ELF-1 (cell line): ENCODE measurements at places on chromosomes 6 and 20.

- no peak for DNase-seq
These were observed 1.6 kb downstream of the TOX2 start for GRCh38 chr20:43916073-43916880.

DNA sequence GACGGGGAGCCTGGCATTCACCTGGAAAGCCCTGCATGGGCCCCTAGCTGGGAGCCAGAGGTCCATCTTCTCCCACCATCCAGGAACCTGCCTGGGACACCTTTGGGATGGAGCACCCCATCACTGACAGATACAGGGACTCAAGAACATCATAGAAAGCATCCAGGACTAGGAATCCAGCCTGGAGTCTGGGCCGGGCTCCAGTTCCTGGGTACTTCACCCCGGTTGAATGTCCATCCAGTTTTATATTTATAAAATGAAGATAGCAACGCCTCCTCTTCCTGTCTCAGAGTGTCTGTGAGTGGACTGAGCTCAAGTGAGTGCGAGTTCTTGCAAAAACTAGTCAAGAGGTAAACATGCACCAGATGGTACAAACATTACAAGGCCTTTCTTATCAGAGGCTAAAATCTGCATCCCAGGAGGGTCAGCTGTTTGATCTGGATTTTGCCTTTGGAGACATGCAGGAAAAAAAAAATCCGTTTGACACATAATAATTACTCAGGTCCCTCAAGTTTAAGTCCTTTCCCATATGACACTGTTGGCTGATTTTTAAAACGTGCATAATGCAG, 27.4 kb downstream of the ZC3H12D start:
- no peak for DNase-seq

DNA sequence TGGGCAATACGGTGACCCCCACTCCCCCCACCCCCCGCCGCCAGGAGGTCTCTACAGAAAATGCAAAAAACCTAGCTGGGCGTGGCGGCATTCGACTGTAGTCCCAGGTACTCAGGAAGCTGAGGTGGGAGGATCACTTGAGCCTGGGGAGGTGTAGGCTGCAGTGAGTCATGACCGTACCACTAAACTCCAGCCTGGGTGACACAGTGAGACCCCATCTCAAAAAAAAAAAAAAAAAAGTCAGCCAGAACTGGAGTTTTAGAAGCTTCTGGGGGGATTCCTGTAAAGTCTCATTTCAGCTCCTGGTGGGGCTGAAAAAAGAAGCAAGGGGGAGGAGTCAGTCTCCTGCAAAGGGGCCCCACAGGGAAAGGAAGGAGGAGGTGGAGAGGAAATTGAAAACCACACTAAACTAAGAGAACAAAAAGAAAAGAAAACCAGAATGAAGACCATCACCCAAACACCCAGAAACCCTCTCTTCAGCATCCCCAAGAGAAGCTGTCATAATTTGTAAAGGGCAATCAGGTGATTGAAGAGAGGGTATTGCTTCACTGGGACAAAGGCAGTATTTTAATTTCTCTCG, 50.4 kb downstream of the NOL4L start:
- DNase-seq: peak; percentile 46

DNA sequence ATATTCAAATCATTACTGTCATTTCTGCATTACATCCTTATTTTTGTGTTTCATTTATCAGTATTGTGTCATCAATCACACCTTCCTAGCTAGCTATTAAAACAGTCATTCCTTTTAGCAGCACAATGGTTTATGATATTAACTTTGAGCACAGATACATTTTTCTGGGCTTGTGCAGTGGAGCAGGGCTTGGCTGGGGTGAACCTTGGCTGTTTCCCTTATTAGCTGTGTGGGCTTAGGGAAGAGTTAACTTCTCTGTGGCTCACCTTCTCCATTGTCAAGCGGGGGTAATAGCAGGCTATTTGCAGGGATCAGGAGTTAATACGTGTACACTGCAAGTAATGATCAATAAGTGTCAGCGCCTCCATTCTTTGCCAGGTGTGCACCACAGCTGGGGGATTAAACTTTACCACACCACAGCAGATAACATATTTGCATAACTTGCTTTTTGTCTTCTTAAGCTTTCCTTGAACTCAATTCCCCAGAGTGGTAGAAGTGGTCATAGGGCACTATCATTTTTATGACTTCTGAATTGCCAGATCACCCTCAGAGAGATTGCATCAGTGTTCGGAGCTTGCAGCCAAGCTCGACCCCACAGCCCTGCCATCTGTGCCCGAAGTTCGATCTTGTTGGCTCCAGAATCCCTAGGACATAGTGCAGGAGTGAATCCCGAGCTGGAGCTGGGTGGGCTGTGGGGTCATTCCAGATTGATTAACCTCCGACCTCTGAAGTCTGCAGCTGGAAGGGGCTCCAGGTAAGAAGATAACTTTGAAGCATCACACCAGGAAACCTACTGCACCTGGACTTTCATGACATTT, 1.5 kb upstream of the PYGB start:
- no peak for DNase-seq

GRCh38 chr6:42340511-42340910, 111.2 kb downstream of the TRERF1 start:
- DNase-seq: no peak

DNA sequence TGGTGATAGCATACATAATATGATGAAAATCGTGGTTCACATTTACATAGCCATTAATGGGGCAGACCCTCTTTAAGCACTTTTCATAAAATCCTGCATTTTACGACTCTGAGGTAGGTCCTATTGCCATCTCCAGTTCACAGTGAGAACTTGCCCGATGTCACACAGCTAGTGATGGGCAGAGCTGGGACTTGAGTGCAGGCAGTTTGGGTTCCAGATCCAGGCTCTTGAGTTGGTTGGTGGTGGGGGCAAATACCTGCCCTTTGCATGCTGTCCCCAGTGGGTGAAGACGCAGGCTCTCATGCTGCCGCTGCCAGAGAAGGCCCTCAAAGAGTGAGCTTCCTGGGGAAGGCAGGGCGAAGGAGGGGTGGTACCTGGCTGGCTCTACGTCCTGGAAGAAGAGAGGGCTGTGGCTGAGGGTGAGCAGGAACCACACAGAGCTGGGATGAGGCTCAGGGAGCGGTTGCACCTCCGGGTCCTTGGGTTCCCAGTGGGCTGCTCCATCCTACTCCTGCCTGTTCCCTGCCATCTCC, 6.1 kb upstream of the BAK1 start:
- no peak for DNase-seq

DNA sequence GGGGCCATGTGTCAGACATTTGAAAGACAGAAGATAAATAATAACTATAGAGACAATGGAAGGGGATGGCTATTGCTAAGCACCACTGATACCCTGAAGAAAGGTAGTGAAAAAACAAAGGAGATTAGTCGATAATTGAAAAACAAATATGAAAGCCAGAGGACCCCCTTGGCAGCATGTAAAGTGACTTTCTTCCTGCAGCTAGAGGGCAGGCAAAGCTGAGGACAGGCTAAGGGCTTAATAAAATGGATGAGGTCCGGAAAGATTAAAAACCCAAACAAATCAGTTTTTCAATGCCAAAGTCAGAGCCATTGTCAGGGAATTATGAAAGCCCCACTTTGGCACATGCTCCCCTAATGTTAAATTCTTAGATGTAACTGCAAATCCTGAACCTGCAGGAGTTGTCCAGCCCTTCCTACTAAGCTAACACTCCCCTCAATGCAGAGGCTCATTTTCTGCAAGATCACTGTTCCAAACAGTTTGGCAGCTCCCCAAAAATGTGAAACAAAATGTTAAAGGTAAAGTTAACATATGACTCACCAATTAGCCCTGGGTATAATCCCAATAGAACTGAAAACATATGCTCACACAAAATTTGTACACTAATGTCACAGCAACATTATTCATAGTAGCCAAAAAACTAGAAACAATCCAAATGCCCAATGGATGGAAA, 1177.9 kb downstream of the GRIK2 start:
- no peak for DNase-seq

- DNase-seq: no peak
These were observed 158.3 kb upstream of the IRAK1BP1 start for GRCh38 chr6:78709021-78709420.

- no peak for DNase-seq
These were observed 115.6 kb upstream of the PTPN1 start for GRCh38 chr20:50394569-50394968.

DNA sequence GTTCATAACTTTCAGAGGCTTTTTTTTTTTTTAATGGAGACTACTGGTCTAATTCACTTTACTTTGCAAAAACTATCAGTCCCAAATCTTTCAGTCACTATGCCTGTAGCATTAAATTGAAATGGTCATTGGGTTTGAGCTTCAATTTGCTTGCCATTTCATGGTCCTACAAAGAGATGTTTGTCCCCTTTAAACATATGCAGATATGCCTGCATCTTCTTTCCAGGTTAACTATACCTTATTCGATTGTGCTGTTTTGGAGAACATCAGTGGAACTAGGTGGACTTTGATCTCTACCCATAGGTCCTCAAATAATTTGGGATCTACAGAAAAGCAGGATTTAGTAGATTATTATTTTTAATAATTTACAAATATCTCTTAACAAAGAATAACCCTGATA, 4.6 kb downstream of the POU3F2 start:
- DNase-seq: no peak

- DNase-seq: no peak
These were observed 244.7 kb downstream of the PTPRK start for GRCh38 chr6:128275681-128276080.

DNA sequence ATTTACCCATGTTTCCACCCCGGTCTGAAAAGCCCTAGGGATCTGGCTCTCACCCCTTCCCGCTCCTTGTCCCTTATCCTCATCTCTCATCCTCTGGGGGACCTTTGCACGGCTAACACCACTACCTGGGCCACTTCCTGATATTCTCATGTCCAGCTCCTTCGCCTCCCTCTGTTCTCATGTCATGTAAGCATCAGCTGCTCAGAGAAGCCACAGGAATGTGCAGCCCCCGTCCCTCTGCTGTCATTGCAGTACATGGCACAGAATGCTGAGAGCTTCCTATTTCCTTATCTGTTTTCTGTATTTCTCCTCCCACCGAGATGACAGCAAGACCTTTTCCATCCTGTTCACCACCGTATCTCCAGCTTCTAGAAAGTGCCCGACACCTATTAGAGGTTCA, 102.4 kb downstream of the MTHFD1L start:
- DNase-seq: no peak

DNA sequence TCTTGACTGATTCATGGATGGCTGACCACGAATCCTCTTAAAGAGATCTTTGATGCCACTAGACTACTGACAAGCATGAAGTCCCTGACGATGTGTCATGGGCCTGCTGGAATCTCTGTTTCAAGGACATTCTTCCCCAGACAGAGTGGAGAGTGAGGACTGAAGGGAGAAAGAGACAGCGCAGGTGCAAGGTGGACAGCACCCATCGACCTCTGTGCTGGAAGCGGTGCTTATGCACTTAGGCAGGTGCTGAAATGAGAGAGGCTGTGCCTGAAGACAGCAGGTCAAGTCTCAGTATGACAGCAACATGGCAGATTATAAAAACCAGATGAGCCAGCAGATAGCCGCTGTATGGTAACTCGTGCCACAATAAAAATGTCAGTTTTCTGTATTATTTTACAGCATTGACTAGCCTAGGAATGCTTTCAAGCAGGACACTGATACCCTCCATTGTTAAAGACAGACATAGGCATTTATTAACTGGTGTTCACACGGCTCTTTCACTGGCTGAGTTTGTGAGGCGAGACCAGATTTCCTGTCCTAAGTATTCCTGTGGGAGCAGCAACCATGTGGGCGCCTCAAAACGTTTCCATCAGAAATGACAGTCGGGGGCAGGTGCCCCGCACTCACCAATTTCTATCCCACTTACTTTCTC, 47.5 kb downstream of the FOXC1 start:
- no peak for DNase-seq

- DNase-seq: peak; percentile 79
These were observed 32.5 kb upstream of the VEGFA start for GRCh38 chr6:43737272-43738081.

GRCh38 chr6:135990439-135990838, 138.9 kb downstream of the PDE7B start:
- no peak for DNase-seq

GRCh38 chr6:22766979-22767378, 197.6 kb downstream of the HDGFL1 start:
- no peak for DNase-seq

- DNase-seq: no peak
These were observed 6.5 kb upstream of the RNF24 start for GRCh38 chr20:4021906-4022305.

DNA sequence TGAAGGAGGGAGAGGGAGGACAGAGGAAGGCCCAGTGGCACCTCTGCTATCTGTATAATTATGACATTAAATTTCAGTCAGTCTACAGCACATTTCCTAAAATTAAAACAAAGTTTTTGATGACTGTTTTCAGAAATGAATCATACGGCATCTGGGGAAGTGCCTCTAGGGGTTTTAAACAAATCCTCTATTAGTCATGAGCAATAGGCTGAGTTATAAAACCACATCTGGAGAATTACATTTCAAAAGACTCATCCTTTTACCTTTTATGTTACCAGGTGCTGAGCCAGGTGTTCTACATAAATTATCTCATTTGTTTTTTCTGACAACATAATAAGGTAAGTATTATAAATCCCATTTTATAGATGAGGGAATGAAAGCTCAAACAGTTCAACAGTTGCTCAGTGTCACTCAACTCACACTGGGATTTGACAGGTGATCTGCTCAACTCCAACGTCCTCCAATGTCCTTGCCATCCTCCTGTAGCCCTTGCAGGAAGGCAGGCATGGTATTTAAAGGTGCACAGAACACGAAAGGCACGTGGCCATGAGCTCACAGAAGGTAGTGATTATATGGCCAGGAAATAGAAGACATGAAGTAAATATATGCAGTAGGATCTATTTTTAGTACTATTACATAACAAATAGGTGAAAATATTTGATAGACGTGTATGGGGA, 184.2 kb upstream of the MAN1A1 start:
- DNase-seq: no peak

- DNase-seq: no peak
These were observed 225.2 kb upstream of the RREB1 start for GRCh38 chr6:6882592-6882991.

DNA sequence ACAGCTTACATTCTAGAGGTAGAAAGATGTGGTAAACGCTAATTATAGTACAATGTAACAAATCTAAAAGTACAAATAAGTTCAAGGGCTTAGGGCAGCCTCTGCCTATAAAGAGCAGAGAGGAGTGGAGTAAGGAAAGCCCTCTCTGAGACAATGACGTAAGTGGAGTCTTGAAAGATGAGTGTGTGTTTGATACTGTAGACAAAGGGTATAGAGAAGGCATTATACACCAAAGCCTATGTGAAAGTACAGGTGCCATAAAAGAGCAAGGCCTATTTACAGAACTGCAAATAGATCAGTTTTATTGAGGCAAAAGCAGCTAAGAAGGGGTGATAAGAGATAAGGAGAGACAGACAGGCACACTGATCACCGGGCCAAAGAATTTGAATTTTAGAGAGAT, 10.9 kb downstream of the GOPC start:
- no peak for DNase-seq

- no peak for DNase-seq
These were observed 13.3 kb upstream of the AKAP7 start for GRCh38 chr6:131122007-131122406.

- no peak for DNase-seq
These were observed 31.1 kb downstream of the SERPINB6 start for GRCh38 chr6:2940010-2940850.
